Stimulated activated CD4-positive, alpha-beta T cell treated with anti-CD3 and anti-CD28 coated beads, Interleukin-15, amount 100 ng/mL, for 1 hour (primary cell): ENCODE measurements at places on chromosomes 11 and 22.

DNA sequence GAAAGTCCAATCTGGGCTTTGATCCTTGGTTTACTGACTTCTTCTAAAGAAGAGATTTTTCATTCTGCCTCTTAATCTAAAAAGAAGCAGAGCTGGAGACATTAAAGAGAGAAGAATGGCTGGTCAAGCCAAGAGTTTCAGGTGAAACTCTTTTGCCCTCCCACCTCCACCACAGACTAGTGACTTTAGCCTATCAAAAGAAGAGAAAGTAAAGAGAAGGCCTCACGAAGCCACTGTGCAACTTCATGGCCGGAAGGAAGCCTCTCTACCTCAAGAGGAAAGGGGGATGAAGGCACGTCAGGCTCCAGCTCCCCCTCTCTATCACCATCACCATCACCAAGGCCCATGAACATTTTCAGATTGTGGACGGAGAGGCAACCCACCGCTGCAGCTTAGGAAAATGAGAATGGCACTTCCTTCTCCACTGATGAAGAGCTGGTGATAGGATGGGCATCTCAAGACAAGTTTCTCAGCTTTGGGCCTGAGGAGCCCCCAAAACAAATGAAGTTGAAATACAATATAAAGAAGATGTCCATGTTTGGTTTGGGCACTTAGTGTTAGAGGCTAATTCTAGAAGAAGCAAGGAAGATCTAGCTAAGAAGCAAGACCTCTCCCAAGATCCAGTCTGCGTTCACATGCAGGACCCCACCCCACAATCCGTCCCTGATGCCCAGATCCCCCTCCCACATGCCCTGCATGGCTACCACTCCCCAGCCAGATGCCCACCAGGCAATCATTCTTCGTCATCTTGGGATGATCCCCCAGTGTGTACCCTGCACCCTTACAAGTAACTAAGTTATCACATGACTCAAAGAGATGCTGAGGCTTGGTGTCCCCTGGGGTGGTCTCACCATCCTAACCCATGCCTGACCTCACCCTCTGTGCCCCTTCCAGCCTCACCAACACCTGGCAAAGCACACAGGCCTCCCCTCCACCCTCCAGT, 52.6 kb downstream of the IGSF9B start:
- DNase-seq, result no peak

- no peak for DNase-seq
These were observed 26.2 kb downstream of the FSHB start for GRCh38 chr11:30257058-30257457.

DNA sequence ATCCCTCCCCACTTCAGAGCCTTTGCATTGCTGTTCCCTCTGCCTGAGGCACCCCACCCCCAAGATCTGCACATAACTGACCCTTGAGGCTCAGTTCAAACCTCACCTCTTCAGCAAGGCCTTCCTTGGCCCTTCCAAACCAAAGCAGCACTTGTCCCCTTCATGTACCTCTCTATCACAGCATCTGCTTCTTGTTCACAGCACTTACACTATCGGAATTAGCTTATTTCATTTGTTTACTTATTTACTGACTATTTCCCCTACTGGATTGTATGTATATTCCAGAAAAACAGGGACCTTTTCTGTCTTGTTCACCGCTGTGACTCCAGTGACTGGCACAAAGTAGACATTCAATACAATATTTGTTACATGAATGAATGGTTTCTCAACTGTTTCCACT, 38.0 kb downstream of the HORMAD2 start:
- DNase-seq, result no peak

- DNase-seq, result no peak
These were observed 84.1 kb downstream of the TNRC6B start for GRCh38 chr22:40261783-40262182.

DNA sequence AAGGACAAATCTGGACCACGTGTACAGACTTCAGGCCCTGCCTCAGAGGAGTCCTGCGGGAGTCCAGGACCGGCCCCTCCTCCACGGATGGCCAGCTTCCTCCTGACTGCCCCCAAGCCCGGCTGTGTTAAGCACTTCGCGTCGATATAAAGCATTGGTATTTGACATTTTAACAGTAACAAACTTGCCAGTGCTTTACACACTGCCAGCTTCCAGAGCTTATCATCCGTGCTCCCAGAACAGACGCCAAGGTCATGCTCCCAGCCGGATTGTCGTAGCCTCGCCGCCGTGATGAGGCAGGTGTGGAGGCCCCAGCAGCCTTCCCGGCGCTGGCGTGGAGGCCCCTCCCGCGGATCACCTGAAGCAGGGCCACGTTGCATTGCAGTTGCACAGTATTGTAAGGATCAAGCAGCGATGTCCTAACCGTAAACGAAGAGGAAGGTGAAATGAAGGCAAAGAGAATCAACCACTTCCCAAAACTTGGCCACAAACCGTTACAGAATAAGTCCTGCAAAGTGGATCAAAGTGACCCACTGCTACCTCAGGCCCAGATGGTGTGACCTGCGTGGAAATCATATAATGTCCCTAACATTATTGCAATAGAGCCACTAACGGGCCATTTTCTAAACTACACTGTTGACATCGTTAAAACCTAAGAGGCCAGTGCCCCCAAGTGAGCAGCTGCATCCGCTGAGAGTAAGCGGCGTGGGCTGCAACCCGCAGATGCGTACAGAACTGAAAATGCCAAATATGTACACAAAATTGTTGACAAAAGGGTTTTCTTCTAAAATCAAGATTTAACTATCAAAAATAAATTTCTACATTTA, 51.6 kb downstream of the CERK start:
- no peak for DNase-seq

DNA sequence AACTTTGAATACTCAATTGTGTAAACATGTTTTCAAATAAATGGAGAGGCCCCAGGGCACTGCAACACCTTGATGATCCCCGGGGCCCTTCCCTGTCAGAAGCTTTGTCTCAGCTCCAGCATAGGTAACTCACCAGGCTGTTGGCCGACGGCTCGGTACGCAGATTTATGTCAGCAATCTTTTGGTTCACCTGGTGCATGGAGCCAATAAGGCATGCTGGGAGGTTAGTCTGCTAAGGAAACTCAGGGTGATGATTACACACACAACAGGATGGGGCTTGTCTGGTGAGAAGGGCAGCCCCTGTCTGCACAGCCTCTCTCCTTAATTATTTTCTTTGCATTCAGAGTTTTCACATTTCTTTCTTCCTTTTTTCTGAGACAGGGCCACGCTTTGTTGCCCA, 10.8 kb downstream of the FAM227A start:
- DNase-seq, result no peak

DNA sequence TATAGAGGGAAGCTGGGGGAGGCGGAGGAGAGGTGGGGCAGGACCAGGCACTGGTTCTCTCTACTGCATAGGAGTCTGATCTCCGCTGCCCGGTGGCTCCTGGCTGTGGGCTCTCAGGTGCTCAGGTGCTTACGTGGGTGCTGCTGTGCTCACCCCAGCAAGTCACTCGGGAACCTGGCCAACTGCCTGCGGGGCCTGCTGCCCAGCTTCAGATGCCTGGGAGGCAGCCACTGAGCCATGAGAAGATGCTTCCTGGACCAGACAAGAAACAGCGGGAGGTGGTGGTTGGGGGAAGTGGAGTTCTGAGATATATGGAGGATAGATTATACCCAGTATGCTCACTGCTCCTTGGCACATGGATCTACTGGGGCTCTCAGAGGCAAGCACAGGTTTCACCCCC, 1303.4 kb downstream of the TBC1D22A start:
- no peak for DNase-seq

GRCh38 chr11:32870676-32871075, 21.9 kb upstream of the QSER1 start:
- no peak for DNase-seq

DNA sequence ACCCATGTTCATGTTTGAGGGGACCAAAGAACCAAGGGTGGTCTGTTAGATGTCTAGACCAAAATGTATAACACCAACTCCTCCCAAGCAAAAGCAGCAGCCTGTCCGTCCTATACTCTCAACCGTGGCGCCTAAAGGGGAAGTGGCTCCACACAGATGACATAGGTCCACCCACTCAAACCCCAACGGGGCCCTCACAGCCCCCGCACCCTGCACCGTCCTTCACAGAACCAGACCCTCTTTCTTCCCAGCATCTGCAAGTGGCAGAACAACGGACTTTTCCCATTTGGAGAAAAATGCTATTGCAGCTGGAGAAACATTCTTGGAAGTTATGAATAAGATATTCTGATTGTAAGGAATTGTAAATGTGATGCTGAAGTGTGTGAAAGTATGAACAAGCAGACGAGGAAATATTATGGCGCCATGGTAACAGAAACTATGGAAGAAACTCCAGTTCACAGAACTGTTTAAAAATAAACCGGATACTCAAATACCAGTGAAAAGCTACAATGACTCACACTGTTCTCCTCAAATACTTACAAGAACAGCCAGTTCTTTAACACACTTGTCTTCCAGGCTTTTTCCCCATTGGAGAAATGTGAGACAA, 76.5 kb upstream of the ARFGAP3 start:
- no peak for DNase-seq

- no peak for DNase-seq
These were observed 7.8 kb downstream of the P2RY2 start for GRCh38 chr11:73225851-73226250.
